NCI-H1436 (cell line): ENCODE measurements at places on chromosomes 6 and 20.
A peak's percentile ranks its signal among the peaks of the same experiment; 100 is the strongest.

GRCh38 chr20:1171461-1172093 lies 13.2 kb downstream of the TMEM74B start:
- DNase-seq, result no peak

- DNase-seq, result no peak
Measured at GRCh38 chr6:6270948-6271535, 49.4 kb downstream of the F13A1 start.

- no peak for DNase-seq
Measured at GRCh38 chr20:56628873-56629463, at the start of gene TFAP2C. Gene TFAP2C, plus strand, starts transcription at chr20:56629306. Its CDS starts 239 bp downstream, at chr20:56629545.

GRCh38 chr6:22632581-22633145 lies 63.3 kb downstream of the HDGFL1 start:
- no peak for DNase-seq

GRCh38 chr6:35511562-35511941 lies 1.1 kb downstream of the TULP1 start:
- DNase-seq, result no peak

DNA sequence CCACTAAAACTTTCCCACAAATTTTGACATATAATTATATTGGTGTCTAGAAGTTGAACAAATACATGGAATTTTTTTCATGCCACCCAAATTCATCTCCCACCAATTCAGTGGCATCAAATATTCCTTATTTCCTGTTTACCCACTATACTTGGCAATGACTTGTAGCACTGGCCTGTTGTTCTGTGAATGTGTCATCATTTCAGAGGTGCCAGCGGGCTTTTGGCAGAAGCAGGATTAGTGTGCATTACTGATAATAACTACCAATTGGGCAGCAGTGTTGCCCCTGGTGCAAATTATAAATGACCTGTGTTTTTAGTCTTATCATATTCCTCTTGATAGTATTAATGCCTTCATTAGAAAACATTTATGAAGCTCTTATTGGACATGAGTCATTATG lies 121.3 kb downstream of the TFAP2B start:
- DNase-seq, result no peak

- DNase-seq, result no peak
Measured at GRCh38 chr6:17863901-17864754, 123.3 kb downstream of the KIF13A start.

GRCh38 chr6:134065706-134066105 lies 13.3 kb upstream of the SLC2A12 start:
- no peak for DNase-seq

DNA sequence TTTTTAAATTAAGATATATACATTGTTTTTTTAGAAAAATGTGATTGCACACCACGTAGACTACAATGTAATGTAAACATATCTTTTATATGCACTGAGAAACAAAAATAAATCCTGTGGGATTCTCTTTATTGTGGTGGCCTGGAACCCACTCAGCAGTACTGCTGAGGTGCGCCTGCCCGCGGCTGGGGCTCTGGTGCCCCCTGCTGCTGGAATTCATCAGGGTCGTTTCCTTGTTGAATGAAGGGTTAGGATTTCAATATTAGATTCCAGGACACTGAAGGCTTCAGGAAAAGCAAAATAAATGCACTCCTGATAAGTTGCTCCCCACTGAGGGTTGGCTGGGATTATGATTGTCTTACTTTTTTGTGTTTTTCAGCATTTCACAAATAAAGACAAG lies 175.8 kb upstream of the GGTLC1 start:
- no peak for DNase-seq

DNA sequence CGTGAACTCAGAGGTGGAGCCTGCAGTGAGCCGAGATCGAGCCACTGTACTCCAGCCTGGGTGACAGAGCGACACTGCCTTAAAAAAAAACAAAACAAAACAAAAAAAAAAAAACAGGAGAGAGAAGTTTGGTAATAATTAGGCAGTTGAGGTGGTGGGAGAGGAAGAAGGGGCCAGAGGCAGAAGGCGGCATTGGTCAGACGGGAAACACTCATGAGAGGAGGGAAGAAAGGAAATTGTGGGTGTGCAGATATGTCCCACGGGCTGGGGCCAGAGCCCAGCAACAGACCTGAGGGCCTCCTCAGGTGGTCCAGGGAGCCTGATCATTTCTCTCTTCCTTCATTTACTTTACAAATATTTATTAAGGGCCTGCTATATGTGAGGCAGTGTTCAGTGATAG lies 20.0 kb downstream of the SULF2 start:
- no peak for DNase-seq

DNA sequence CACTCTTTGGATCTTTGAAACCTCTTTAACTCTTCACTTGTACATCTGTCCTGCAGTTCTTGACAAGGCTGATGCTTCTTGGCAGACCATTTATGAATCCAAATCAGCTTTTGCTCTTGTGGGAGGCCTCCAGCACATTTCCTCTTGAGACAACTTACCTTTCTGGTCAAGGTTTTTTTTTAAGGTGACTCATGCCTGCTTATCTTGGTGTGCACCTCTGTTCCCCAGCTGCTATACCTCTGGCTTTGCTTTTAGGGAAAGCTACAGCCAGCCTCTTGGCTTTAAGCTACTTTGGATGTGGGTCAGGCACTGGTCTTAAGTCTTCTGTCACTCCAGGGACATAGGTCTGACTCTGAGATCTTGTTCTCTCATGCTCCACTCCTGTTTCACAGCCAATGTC lies 106.5 kb downstream of the PHF3 start:
- DNase-seq, result no peak

DNA sequence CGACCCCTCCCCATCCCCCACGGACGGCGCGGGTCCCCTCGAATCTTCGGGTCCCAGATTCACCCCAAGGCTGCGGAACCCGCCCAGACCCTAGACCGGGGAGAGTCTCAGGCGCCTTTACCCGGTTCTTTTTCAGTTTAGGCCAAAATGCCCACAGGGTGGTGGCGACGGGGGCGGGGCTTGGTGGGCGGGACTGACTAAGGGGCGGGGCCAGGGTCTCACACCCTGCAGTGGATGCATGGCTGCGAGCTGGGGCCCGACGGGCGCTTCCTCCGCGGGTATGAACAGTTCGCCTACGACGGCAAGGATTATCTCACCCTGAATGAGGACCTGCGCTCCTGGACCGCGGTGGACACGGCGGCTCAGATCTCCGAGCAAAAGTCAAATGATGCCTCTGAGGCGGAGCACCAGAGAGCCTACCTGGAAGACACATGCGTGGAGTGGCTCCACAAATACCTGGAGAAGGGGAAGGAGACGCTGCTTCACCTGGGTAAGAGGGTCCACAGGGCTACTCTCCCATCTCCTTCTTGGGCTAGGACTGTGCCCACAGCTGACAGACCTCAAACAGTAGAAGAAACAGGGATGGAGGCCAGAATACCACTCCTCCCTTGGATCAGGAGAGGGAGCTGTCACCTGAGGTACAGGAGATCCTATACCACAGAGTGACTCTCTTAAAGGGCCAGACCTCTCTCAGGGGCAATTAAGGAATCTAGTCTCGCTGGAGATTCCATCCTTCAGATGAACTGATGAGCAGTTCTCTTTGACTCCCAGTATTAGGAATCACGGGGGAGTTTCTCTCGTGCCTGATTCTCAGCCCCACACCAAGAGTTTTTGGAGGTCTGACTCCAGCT lies 942 bp downstream of the HLA-E start:
- DNase-seq, result peak; percentile 7

- DNase-seq, result no peak
Measured at GRCh38 chr6:98574984-98575383, 259.4 kb upstream of the POU3F2 start.

DNA sequence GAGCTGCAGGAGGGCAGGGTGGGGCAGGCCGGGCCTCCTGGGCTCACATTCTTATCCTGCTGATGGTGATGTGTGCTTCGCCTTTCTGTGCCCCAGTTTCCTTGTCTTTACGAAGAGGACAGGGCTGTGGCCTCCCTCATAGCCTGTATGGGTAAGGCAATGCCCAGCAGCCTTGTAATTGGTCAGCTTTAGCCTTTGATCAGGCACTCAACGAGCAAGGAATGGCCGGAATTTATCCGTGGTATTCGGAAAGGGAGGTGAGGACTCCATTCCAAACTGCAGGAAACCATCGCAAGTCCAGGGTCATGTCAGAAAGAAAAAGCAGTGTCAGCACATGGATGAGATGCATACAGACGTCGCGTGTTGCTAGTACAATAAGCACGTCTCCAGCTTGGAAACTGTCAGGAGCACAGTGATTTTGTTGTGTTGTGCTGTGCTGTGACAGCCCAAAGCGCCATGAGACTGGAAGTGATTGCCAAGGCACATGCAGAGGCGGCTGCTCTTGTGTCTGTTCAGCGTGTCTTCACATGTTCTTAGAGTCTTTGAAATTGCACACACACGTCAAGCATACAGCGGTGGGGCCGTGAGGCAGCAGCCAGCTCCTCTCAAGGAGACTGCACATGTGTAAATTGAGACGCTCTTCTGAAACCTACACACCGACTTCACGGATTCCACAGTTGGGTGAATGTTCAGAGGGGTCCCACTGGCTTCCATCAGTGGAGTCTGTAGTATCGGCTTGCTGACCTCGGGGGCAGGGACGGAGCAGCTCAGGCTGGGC lies 6.2 kb downstream of the SS18L1 start:
- DNase-seq, result no peak

DNA sequence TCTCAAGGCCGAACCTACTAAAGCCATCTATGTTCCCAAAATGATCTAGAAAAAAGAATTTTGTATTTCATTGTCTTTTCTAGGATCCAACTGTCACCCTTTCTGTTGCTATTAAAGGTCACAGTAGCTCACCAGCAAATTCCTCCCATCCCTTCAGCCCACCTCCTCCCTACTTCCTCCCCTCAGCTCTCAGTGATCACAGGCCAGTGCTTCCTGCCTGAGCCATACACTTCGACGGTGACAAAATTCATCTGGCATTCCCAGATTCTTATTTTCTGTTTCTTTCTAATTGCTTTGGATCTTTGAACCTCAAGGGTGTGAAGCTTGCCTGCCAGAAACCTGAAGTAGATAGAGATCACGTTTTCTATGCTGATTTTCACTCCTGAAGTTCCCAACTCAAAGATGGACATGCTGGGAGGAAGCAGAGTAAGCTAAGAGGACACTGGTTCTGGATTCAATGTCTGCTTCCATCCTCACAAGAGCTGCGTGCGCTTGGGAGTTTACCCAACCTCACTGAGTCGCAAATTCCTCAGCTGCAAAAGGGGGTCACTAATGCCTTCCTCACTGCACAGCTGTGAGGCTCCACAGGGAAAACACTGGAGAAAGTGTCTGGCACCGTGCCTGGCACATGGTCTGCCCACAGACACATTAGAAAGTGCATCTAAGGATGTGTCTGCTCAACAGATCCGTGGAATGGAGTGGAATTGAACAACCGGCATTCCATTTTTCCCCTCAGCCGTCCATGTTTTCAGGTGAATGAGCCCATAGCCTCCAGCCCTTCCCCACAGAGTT lies 34.5 kb downstream of the MDGA1 start:
- DNase-seq, result no peak
